ENCODE measurements at places on chromosomes 2 and 18.

DNA sequence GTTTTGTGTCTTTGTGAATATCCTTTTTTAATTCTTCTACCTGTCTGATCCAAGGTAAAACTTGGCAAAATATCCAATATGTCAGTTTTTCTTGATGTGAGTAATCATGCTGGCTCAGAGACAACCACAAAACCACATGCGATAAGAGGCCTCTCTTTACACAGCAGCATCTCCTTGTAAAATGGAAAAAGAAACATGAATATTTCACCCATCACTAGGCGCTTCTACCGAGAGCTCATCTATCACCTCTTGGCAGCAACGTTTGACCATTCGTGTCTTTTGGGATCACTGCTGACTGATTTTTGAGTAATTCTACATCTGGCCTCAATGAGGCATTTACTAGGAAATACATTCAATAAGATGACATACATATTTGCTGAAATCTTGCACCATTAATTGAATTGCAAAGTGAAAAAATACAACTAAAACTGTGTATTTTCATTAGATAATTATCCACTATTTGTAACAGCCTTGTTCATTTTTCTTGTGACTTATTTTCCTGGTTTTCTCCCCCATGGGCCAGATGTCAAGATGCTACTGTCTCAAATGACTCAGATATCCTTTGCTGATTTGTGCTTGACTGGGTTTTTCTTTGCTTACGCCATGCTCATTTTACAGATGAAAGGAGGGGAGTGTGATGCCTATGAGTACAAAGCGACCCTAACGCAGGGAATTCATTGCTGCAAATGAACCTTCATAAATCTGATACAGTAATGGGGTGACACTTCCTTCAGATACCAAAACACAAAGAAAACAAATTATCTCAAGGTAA lies 467.5 kb downstream of the FBXO15 start:
- DNase-seq = no peak

DNA sequence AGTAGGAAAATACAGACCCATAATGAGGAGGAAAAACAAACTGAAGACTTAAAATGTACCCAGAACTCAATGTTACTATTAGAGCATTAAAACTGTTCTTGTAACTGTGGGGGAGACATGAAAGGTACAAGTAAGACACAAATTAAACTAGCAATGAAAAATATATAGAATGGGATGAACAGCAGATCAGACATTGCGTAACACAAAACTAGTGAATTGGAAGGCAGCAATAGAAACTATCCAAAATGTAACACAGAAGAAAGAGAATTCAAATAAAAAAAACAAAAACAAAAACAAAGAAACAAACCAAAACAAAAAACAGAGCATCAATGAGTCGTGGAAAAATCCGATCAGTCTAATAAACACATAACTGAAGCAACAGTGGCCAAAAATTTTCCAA lies 127.1 kb upstream of the CNGA3 start:
- DNase-seq = no peak

DNA sequence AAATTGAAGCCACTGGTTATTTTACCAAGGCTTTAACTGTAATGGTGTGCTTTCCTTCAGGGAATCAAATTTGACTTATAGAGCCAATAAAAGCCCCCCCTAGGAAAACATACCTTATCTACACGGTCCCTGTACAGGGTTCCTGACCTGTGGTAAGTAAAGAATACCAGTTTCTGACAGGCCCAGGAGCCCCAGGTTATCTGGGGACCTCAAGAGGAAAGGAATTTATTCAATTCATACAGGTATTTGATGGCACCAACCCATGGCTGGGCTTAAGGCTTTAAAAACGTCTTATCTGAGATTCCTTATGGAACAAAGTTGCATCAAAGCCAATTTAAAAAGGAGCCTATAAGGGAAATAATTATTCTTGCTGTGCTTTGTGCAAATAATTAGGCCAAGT lies 7.0 kb upstream of the RPIA start:
- no peak for DNase-seq

DNA sequence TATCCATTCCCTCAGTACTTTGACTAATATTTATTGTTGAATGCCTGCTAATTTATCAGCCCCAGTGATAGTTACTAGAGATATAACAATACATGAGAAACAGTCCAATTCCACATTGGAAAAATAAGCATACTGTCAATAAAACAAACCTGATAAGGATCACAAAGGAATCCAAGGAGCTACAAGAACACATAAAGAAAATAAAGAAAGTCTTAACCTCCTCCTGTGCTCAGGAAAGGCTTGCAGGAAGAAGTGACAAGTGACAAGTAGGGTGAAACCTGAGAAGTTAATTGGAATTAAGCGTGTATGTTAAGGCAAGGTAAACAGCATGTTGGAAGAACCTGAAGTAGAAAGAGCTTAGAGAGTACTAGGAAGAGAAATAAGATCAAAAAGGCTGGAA lies 20.3 kb upstream of the ASNSD1 start:
- no peak for DNase-seq

DNA sequence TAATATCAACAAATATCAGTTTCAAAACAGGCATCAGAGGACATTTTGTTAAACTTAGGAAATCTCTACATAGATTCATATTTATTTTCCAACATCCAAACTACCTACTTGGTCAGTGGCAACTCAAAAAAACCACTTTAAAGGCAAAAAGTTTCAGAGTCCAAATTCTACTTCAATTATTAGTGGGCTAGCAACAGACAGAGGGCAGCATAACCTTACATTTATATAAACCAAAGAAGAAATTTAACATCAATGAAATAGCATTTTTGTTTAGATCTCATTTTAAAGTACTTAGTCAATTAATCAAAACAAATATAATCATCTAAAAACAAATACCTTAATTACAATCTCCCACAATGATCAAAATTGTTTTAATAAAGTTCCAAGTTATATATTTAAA lies 33.3 kb downstream of the RTTN start:
- DNase-seq = no peak

GRCh38 chr18:53629337-53629736 lies 595.1 kb downstream of the MBD2 start:
- DNase-seq = no peak

GRCh38 chr2:15040429-15041084 lies 408.0 kb downstream of the LRATD1 start:
- no peak for DNase-seq

- DNase-seq = peak; percentile 46
These were observed 6.9 kb upstream of the EPB41L5 start for GRCh38 chr2:120005834-120006521.

DNA sequence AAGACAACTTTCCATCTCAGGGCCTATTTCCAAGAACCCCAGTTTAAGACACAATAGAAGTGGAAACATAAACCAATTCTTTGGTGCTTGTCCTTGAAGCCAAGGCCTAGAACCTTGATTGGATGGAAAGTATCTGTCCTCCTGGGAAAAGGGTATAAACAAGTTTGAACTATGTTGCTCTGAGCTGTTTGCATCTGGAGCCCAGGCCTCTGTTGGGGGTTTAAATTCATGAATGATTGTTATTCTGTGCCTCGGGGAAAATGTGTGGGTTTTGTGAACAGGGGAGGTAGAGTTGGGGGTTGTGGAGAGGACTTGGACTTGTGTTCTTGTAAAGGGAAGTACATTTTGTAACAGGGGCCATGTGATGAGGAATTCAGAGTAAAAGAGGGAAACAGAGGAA lies 406.1 kb downstream of the SLC4A3 start:
- DNase-seq = no peak

DNA sequence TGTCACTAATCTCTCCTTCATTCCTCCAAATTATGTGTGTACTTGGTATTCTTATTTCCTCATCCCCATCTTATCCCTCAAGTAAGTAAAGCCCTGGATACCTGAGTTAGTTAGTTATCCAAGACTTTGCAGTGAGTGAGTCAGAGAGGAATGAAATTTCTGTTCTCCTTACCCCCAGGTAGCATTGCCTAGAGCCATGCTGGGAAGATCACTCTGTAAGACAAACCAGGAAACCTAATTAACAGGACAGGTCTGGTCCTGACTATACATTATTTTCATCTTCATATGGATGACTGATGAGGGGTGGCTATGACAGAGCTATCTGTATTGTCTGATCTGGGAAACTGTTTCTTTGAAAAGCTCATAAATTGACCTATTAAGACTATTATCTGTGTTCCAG lies 55.0 kb upstream of the ITGA6 start:
- no peak for DNase-seq

DNA sequence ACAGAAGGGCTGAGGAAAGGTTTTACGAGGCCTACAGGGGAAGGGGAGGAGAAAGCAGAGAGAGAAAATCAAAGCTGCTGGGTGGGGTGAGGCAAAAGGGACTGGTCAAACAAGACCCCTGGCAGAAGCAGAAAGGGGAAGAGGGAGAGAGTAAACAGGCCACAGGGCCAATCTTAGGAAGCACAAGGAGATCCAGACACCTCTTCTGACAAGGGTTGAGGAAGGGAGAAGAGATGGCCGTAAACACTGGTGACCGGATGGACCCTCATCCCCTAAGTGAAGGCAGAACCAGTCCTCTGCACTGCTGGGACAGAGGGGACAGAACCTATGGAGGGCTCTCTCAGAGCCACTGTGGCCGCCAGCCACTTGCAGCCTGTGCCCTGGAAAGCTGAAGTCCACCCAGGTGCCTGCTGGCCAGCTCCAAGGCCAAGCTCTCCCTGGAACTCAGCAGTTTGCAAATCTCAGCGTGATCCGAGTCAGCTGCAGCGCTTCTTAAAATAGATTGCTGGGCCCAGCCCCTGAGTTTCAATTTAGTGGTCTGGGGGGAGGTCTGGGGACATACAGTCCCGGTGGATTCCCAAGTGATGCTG lies 108.8 kb downstream of the TMEM163 start:
- DNase-seq = no peak
